ENCODE measurements at places on chromosomes 4 and X.

GRCh38 chr4:5098176-5098575 lies 46.9 kb downstream of the STK32B start:
- DNase-seq, result no peak

GRCh38 chrX:9205599-9206223 lies 171.8 kb upstream of the FAM9B start:
- DNase-seq, result no peak

- no peak for DNase-seq
Measured at GRCh38 chr4:70651864-70652506, 14.3 kb downstream of the JCHAIN start.

DNA sequence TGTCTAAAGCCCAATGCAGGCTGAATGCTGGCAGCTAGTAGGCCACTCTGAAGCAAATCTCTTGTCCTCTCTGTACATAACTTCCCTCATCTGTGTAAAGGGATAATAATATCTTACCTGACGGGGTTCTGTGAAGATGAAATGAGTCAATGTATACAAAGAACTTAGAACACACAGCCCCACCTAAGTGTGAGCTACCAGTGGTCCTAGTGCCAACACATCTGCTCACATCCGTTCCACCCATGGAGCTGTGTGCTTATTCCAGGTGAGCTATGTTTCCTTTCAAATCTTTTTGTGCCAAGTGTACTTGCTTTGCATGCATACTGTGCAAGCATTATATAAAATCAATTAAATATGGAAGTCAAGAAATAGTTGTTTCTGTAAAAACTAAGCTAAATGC lies 116.4 kb downstream of the TSPAN5 start:
- no peak for DNase-seq

DNA sequence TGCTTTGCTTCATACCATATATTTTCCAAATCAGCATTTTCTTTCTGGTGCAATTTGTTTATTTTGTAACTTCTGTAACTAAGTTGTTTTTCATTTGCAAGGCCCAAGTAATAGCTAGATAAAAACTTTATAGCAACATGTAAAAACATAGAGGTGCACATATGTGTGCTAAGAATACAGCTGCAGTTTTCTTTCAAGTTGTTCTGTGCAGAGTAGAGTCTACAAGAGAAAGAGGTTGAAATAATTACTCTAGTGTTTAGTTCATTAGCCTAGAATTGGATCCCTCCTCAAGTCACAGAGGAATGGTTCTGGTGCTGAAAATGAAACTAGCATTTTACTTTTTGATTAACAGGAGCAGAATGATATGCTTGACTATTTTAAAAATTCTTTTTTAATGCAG lies 32.2 kb upstream of the PDLIM5 start:
- DNase-seq, result no peak

DNA sequence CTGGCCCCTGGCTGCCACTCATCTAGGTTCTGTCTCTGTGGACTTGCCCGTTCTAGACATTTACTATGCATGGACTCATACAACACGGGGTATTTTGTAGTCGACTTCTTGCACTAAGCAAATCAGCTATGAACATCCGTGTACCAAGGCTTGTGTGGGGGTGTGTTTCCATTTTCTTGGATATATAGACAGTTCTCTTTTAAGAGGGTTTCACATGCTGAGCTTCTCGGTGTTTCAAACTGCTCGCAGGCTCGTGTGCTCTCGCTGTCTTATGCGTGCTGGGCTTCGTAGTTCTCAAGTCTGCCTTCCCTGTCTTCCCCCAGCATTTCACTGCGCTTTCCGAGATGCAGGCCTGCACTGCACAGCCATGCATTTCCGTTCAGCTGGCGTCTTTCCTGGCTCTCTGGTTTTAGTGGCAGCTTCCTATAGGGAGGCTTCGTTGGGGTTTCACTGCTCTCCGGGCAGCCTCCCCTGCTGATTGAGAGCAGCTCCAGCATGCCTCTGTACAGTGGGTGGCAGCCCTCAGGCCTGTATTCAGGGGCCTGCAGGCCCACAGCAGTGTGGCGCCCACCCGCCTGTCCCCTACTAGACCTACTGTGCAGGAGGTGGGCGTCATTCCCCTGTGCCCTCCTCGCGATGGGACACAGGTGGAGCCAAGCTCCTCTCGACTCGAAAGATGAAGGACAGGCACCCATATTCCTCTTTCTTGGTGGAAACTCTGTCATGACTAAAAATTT lies 27.6 kb downstream of the ZBTB49 start:
- no peak for DNase-seq

GRCh38 chrX:40727581-40728252 lies 7.6 kb downstream of the MED14 start:
- no peak for DNase-seq

GRCh38 chrX:152450076-152450475 lies 1.0 kb downstream of the GABRA3 start:
- DNase-seq, result no peak

DNA sequence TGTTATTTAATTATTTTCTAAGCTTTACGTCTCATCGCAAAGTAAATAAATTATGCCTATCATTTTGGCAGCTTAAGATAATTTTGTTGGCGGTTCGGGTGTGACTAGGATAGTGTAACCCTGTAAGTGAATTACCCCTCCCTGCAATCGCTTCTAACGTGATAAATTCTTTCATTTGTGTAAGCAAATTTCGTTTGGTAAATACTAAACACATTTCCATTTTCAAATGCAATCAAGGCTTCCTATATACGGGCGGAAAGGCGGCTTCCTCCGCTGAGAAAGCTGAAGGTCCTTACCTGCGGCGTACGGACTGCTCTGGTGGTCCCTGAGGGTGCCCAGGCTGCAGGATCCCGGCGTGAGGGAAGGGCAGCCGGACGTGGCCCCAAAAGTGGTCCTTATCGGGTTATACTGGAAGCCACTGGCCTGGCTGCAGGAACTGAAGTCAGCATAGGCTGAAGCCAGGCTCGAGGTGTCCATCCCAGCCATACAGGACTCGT lies 403 bp downstream of the PHOX2B start:
- DNase-seq, result no peak

GRCh38 chr4:156779774-156780173 lies 191.8 kb downstream of the PDGFC start:
- no peak for DNase-seq

- no peak for DNase-seq
Measured at GRCh38 chr4:146545102-146545501, 23.4 kb upstream of the SLC10A7 start.

DNA sequence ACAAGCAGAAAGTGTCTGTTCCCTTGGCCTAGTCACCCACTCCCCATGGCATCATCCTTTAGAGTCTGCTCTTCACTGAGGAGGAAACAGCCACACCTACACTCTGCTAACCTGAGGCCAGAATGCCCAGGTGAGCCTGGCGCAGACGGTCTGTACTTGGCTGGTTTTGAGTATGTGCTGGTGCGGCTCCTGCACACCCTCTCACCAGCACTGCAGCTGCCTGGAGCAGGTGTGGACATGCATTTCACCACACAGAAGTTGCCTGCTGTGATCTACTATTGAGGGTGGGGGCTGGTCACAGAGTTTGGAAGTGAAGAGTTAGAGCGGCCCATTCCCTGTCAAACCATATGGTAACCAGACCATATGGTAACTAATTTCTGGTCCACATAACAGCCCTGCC lies 39.5 kb downstream of the KANTR start:
- DNase-seq, result no peak

- DNase-seq, result no peak
Measured at GRCh38 chr4:128347930-128348660, 60.5 kb upstream of the PGRMC2 start.

DNA sequence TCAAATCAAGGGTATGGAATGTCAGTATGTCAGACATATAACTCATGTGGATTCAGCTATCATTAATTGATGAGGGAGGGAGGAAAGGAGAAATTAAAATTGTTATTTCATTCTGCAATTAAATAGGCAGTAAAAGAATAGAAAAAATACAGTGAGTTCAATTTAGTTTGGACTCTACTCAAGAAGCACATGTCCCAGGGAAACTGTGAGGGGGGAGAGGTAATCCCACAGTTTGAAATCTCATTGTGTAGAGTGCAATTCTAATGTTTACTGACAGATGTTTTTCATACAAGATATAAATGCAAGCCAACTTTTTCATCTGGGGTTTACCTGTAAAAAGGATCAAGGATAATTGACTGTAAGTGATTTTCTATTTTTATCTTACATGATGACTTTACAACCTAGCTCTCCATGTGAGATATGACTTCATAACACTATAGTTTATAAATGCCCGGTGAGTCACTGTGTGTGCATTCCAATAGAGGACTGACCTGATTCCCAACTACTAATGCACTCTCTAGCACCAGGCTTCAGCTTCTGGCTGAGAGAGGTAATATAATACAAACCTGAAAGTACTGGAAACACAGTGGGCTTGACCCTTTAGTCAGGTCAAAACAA lies 35.2 kb upstream of the SCD5 start:
- DNase-seq, result no peak

DNA sequence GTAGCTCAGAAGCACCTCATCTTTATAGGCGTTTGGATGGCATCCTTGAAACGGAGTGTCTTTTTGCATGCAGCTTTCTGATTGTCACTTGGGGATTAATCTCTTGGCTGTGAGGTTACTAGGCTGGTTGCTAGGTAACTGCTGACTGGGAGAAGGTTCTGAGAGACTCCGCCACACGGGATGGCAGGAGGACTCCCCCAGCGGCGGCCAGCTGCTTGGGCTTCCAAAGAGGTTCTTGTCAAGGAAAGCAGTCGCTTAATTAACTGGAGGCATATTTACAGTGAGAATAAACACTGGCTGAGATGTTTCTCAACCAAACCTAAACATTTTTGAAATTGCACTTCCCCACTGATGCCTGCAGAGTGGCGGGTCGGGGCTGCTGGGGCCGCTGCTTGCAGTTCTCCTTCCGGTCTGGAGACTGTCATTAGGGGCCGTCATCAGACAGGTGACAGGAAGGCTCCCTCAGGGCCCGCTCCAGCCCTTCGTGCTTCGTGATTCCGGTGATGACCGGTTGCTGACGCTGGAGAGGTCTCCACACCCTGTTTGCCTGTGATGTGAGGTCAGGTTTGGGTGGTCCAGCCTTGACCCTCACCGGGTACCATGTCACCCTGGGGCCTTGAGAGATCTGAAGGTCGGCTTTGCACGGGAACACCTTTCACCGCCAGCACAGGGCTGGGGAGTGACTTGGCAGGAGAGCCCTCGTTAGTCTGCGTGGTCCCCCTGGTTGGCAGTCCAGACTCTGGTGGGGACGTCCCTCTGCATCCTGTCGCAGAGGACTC lies 9.1 kb downstream of the NSG1 start:
- peak; percentile 24 for DNase-seq

DNA sequence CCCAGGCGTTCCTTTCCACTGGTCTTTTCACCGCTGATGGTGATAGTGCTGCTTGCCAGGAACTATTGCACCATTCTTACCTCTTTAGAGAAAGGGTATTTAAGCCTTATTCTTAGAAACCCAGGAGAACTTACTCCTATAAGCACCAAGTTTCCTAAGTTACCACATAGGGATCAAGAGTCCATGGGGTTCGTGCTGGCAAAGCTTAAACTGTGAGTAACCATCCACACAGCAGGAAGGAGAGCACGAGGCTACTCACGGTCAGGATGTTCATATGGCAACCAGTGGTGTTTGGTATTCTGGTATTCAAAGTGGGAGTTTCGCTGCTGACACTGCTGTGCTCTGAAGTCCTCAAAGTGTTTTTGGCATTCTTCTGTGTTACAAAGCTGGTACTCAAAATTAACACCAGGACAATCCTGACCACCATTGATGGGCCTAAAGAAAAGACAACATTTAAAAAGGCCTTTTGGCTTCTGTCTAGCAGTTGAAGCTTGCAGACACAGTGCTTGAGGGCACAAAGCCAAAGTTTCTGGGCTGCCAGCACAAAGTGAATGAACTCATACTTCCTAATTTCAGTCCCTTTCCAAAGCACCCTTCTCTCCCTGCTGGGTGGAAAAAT lies 256.9 kb downstream of the ADAMTS3 start:
- DNase-seq, result peak; percentile 52

GRCh38 chr4:109378076-109378475 lies 55.5 kb upstream of the SEC24B start:
- DNase-seq, result no peak

DNA sequence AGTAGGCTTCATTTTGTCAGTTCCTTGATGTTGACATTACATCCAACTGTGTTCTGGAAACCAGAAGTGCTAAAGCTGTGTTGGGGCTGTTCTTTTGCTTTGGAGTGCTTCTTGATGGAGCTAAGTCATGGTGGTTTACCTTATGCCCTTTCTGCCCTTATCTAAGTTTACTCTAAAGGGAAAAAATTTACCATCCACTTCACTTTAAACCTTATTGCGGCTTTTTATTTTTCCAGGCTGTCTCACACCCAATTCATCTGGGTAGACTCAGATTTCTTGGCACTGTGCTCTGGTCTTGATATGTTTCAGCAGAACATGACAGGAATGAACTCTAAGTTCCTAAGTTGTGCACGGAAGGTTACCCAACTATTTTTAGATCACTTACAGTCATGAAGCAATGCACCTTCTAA lies 104.7 kb upstream of the TTC29 start:
- no peak for DNase-seq

DNA sequence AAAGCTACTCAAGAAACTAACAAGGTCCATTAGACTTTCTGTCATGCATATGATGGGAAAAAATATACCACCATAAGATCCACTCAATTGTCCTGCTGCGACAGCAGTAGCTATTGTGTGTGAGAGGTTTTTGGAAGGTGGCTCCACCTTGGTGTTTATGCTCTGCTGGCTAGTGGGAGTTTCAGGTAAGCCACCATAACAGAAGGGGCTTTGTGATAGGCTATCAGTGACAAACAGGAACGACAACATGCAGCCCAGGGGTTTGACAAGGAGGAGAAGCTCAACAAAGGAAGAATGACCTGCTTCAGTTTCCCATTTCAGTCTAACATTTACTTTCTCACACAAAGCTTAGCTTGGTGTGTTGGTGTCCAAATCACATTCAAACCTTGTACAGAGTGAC lies 182.6 kb downstream of the ATOH1 start:
- DNase-seq, result no peak

GRCh38 chr4:75939890-75940691 lies 722 bp downstream of the NAAA start:
- DNase-seq, result peak; percentile 52

- DNase-seq, result no peak
Measured at GRCh38 chr4:174204164-174204831, 79.2 kb downstream of the FBXO8 start.

GRCh38 chrX:109886122-109886761 lies 116.7 kb upstream of the TMEM164 start:
- no peak for DNase-seq

- no peak for DNase-seq
Measured at GRCh38 chrX:109624641-109625616, at the start of gene KCNE5. KCNE5 (minus strand) TSS chrX:109625172; CDS start chrX:109625020, 152 bp downstream.

DNA sequence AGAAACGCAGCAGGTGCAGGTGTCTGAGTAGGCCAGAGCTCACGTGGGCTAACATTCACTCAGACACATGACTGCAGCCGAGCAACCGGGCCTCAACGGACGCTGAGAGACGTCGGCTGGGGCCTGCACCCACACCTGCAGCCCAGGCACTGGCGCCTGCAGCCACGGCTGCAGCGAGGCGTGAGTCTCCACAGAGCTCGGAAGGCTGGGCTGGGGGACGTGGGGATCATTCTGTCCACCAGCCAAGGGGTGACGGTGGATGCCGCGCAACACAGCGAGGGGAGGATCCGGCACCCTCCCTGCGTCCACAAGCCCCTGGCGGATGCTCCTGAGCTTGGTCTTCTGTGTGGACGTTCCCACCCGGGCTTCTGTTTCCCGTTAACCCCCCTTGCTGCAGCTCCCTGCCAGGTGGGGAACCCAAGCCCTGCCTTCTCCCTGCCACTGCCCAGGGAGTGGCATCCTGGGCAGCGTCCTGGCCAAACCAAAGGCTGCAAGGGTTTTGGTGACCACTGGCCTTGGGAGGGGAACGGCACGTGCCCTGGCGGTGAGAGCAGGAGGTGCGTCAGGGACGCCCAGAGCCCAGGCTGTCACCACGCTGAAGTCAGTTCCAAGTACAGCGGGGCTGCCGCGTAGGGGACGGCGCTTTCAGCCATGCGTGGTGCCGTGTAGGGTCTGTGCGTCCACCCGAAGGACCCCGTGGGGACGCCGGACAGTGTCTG lies 16.3 kb downstream of the PPP2R3B start:
- DNase-seq, result no peak
